Stimulated activated CD4-positive, alpha-beta T cell treated with anti-CD3 and anti-CD28 coated beads, Interleukin-1b, Interleukin-23, amount 100 ng/mL, for 1 hour (primary cell): ENCODE measurements at places on chromosomes 12 and 14.

DNA sequence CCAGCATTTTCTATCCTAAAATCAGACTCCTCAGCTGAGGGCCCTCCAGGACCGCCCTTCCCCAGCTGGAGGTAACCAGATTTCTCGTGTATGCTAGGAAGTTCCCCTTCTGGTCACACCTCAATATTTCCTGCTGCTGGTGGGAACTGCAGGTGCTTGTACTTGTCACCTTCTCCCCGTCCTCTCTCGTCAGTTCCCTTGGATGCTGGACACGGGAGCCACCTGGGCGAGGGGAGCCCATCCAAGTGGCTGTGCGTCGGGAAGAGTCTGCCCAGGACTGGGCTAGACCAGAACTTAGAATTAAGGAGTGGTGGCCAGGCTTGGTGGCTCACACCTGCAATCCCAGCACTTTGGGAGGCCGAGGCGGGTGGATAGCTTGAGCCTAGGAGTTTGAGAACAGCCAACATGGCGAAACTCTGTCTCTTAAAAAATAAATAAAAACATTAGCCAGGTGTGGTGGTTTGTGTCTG lies 23.2 kb upstream of the KIF26A start:
- DNase-seq = no peak

GRCh38 chr12:92784797-92785562 lies 82.2 kb downstream of the PLEKHG7 start:
- no peak for DNase-seq

DNA sequence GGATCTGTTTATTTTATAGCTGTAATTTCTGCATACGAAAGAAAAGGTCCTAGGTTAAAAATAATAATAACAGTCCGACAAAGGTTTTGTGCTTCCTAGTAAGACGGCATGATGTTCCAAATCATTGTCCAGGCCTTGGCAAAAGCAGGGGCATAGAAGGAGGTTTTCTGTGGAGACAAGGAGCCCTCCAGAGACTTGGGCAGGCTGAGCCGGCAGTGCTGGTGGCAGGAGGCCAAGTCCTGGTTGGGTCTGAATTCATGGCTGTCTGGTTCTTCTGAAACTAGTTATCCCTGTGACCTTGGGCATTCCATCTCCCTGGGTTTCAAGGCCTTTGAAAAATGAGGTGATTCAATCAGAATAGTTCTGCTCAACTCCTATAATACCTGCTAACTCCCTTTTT lies 44.0 kb downstream of the KCNK13 start:
- DNase-seq = no peak

DNA sequence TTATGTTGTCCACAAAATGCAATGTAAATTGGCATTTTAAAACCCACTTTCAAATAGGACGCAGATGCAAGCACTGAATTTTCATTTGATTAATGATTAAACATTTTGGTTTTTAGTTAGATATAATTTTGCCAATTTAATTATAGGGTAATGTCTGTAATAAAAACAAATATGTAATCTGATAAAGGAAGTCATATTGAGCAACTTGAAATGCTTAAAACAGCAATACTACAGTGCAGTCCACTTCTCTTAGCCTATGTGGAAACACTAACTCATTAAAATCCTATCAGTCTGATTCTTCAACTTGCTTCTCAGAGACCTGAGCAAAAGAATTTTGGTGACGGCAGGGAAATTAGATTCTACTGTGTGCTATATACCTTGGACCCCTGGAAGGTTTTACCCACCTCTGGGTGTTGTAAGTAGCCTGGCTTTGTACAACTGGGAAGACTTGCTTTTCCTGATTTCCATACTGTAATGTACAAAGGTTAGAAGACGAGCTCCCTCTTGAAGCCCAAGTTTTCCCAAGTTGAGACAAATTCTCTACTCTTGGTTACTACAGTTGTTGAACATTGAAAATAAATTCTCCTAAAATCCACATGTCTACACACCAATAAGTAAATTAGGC lies 4.1 kb downstream of the TRHDE start:
- no peak for DNase-seq

- DNase-seq = no peak
Measured at GRCh38 chr12:122097927-122098756, 19.6 kb downstream of the MLXIP start.

DNA sequence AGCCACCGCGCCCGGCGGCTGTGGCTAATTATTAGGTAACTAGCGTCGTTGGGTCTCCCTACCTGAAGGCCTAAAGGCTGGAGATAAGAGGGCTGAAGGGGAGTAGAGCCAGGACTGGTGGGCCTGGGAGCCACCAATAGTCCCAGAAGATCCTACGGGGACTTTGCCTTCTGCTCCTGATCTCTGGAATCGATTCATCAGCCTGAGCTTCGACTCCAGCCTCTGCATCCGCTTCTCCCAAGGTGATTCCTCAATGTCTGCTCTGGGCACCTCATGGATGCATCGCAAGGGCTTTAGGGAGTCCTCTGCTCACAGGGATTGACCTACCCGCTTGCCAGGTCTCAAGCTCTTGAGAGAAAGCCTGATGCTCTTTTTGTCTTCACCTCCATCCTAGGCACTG lies 14.7 kb upstream of the KDM2B start:
- no peak for DNase-seq

GRCh38 chr14:87676814-87677437 lies 316.1 kb downstream of the GALC start:
- DNase-seq = no peak

DNA sequence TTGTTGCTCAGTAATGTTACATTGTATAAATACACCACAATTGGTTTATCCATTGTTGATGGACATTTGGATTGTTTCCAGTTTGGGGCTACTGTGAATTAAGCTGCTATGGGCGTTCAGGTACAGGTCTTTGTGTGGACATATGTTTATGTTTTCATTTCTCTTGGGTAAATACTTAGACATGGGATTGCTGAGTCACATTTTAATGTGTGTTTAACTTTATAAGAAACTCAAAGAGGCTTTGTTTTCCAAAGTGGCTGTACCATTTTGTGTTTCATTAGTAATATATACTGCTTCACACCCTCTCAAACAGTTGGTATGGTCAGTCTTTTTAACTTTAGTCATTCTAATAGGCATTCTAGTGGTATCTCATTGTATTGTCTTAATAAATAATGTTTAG lies 225.0 kb downstream of the SPTSSA start:
- DNase-seq = no peak

DNA sequence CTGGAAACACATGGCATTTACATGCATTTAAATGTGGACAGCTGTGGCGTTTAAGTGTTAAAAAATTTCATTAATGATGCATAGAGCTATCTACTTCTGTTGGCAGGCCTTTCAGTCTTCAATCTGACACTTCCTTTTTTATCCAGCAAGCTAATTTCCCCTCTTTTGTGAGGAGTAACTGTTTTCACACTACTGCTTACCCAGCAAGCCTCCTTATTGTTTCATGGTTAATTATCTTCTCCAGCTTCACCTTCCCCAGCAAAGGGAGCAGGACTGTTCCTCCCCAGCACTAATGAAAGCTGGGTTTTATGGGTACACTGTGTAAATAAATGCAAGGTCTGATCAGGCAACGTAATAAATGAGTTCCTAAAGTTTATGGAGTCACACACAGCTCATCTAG lies 129.4 kb upstream of the NPAS3 start:
- DNase-seq = no peak

GRCh38 chr12:86551146-86551571 lies 295.0 kb upstream of the MGAT4C start:
- DNase-seq = no peak
